Daoy (cell line): ENCODE measurements at places on chromosomes 12 and 14.
A peak's percentile ranks its signal among the peaks of the same experiment; 100 is the strongest.

- no peak for DNase-seq
These were observed 52.8 kb downstream of the FOS start for GRCh38 chr14:75331471-75331870.

DNA sequence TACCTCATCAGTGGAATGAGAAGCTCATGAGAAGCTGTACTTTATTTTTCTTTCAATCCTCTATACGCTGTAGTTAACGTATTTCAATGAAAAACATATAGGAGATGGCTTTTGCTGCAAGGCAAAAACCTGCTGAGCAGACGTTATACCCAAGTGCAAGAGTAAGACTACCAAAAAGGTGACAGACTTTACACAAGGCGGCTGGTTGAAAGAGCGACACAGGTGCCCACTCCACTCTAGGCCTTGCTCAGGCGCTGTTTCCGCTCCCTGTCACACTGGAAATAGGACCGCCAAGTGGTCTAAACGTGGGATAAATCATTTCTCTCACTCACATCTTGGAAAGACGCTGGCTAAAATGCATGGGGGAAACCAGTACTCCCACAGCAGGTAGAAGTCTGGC is 54.5 kb downstream of the PPP2R5C start:
- DNase-seq, result no peak

GRCh38 chr12:108308395-108309085 is 30.6 kb downstream of the CMKLR1 start:
- DNase-seq, result peak; percentile 80

DNA sequence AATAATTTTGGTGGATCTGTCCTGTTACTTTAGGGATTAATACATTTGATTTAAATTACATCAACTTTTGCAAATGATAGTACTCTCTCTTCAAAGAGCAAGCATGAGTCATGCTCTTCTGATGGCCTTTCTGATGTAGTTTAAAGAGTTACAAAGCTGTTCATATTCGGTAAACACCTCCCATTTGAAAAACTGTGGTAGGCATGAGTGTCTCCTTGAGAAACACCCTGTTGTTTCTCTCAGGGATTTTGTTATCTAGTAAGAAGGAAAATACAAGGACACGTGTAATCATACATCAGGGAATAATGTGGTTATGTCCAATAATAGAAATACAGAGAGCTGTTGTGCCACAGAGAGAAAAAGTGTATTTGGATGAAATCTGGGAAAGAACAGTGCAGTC is 53.3 kb upstream of the E2F7 start:
- no peak for DNase-seq

GRCh38 chr14:33997611-33998010 is 46.7 kb upstream of the EGLN3 start:
- no peak for DNase-seq

DNA sequence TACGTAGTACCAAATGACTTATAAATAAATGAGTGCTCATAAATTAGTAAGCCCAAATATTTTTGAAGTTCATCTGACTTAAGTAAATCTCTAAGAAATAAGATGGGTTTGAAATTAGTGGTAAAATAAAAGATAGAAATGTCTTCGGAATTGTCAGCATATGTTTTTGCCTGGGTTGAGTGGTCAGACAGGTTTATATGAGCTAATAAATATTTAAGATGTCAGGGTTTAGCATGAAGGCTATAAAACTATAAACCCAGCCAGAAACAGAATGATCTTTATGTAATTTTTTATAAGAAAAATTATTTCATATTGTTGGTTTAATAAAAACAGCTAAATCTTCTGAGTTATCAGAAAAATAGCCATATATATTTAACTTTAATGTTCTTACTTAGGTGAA is 37.3 kb downstream of the JAG2 start:
- DNase-seq, result no peak

GRCh38 chr14:79924551-79924950 is 286.8 kb downstream of the DIO2 start:
- DNase-seq, result no peak

DNA sequence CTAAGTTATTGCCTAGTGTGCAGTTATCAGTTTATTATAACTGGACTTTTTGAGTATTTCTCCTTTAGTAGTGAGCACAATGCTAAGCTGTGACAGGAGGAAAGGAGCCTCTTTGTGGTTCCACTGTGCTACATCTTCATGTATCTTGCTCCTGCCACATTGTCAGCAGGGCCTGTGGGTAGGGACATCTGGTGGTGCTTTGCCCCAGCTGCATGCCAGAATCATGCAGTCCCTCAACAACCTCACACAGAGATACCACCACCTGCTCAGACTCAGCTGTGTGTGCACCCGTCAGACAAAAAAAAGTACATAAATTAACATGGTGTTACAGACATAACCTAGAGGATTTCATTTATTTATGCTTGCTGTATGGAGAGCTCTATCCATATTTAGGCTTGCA is 51.1 kb downstream of the MIS18BP1 start:
- DNase-seq, result no peak

- DNase-seq, result no peak
These were observed 272.7 kb upstream of the BTG1 start for GRCh38 chr12:92418381-92418780.

DNA sequence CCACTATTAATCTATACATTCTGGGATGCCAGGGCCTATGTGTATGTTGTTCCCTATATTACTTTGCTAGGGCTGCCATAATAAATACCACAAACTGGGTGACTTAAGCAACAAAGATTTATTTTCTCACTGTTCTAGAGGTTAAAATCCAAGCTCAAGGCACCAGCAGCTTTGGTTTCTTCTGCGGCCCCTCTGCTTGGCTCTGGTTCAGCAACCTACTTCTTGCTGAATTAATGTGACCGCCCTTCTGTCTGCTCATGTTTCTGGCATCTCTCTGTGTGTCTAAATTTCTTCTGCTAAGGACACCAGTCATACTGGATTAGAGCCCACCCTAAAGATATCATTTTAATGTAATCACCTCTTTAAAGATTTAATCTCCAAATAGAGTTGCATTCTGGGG is 84.7 kb downstream of the ZNF664 start:
- DNase-seq, result no peak

GRCh38 chr14:87810711-87811110 is 182.3 kb downstream of the GALC start:
- DNase-seq, result peak; percentile 5

GRCh38 chr12:116332705-116333380 is 55.4 kb upstream of the MED13L start:
- DNase-seq, result no peak

GRCh38 chr12:69115951-69116350 is 123.4 kb upstream of the CPSF6 start:
- no peak for DNase-seq

DNA sequence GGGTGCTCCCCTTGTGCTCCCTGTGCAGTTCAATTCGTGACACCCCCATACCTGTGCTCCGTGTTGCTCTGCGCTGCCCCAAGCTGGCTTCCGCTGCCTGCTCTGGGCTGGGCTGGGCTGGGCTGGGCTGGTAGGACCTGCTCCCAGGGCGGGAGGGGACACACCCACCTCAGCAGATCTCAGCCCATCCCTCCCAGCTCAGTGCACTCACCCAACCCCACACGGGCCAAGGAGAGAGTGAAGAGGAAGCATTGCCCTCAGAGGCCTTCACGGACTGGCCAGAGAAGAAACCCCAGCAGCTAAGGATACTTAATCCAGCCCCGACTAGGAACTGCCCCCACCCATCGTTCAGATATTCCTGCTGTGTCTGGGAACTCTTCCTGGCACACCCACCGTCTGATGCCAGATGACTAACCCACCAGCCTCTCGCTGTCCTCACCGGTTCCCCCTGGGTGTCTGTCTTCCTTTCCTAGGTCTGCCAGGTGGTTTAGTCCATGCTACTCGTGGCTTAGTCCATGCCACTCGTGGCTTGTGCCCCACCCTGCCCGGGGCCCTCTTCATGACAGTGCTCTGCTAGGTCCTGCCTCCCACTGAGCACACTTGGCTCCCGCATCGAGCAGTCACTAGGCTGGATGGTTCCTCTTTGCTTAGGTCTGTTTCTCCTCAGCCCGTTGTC is at the start of gene LPAR5:
TSS of gene LPAR5 (minus strand) at position 104 of the 676 bp plus-strand sequence. CDS start 14,711 bp downstream, outside the sequence.
- DNase-seq, result peak; percentile 76

DNA sequence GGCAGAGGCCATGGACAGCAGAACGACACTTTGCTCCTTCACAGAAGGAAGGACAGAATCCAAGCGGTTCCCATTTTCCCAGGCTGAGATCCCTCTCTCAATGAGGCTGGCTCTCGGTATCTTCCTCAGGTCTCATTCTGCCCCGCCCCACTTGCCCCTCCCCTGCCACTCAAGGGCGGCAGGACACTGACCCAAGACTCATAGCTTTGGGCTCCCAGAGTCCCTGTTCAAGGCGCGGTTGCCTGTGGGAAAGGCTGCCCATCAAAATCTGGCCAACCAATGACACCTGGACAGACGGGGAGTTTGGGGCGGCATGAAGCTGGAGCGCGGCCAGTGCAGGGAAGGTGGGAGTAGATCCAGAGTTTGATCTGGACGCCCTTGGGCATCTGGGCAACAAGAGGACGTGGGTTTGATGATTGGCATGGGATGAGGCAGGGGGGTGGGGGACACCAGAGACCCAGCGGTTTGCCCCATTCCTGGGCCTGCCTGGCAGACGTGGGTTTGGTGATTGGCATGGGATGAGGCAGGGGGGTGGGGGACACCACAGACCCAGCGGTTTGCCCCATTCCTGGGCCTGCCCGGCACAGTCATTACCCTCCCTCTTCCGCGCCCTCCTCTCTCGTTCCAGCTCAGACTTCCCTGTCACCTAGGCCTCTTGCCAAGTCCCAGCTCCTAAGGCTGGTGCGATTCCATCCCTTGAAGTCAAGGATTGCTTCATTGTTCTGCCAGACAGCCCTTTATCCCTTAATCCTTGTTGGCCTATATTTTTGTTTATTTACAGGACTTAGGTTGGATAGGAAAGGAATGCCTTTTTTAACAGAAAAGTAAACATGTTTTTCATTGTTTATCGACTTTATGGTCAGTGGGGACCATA is 92.1 kb downstream of the NINJ2 start:
- DNase-seq, result peak; percentile 85

GRCh38 chr12:58819345-58819744 is 101.0 kb downstream of the LRIG3 start:
- no peak for DNase-seq

DNA sequence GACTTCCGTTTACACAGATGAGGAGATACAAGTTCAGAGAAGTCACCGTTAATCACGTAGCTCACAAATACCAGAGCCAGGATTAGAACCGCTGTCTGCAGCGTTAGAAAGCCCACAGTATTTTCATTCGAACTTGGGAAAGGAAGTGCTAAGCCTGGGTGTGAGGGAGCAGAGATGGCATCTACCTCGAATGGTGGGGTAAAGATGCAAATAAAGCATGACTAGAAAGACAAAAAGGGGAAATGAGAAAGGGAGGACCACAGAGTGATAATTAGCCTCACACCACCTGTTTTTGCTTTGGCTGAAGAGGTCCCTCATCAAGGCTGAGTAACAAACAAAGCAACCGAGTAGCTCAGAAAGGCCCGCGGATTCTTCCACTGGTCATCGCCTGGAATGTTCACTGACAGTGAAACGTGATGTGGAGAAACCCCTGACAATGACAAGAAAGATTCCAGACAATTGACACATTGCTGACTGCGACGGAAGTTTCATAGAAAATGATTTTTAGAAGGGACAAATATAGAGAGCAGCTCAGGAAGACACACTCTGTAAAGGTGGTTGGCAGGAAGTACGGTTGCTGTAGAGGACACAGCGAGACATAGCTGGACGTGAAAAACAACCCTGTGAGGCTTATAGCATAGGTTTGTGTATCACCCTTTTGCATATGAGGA is 31.5 kb upstream of the BHLHE41 start:
- no peak for DNase-seq

GRCh38 chr14:70884595-70885342 is 22.5 kb upstream of the PCNX1 start:
- DNase-seq, result no peak

GRCh38 chr12:124509676-124510300 is 57.6 kb downstream of the NCOR2 start:
- peak; percentile 94 for DNase-seq

DNA sequence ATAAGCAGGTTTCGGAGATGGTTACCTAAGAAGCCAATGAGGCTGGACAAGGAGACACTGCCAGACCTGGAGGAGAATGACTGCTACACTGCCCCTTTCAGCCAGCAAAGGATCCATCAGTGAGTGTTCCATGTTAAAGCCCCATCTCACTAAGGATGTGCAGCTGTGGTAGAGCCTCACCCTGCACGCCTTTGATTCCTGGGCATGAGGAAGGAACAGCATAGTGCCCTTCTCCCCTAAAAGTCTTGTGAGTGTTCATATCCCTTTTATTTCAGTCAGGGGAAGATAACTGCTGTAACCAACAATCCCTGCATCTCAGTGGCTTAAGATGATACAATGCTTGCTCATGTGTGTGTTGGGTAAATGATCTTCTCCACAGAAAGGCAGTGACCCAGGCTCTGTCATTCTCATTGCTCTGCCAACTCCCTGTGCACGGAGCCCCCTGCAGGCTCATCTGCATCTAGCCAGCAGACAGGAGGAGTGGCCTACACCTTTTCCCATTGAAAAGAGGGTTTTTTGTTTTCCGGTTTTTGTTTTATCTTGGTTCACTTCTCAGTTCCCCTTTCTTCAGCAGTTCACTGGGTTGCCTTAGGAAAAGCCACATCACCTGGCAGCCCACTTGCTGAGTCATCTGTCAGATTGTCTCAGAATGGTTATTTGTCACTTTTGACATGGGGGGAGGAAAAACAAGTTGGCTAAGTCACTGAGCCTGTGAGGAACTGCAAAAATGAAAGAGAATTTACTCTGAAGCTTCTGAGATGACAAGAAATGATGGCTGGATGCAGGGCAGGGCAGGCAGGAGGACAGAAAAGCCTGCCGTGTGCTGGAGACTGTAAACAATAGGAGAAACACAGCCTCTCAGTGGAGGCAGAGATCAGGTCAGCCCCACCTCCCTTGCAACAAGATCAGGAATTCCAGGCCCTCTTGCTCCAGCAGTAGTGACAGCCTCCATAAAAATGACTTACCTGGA is 193.3 kb downstream of the ANO4 start:
- DNase-seq, result peak; percentile 81

GRCh38 chr12:130708648-130709047 is 7.5 kb downstream of the RIMBP2 start:
- DNase-seq, result no peak

GRCh38 chr12:92519284-92519683 is 183.5 kb upstream of the PLEKHG7 start:
- DNase-seq, result no peak

DNA sequence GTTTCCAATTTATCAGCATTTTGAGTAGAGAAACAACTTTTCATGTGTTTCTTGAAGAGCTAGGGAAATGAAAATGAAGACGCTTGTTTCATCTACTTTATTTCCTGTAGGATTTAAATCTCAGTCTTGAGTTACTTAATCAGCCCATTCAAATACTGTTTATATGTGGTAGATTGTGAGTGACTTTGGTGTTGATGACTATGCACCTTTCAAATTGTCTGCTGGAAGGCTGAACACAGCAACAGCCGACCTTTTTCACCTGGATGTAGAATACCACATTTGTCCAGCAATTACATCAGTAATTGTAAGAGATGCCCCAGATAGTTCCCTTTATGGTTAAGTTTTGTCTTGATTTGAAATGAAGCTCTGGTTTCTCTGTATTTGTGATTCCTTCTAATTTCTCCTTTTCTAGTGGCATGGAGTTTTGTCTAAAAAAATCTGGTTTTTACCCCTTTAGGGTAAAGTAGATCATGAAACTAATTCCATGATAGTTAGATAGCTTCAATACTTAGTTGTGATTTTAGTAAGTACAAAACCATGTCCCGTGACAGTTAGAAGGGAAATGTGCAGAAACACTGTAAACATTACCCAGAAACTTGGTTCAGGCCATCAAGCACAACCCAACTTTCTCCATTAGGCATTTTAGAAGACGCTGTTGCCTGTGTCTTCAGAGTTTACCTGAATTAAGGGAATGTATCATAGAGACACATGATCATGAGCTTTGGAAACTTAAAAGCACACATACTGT is 165.0 kb downstream of the SRGAP1 start:
- DNase-seq, result no peak

- DNase-seq, result no peak
These were observed 29.6 kb downstream of the PRDM4 start for GRCh38 chr12:107731366-107731765.
